ENCODE measurements at places on chromosomes 12 and 14.

DNA sequence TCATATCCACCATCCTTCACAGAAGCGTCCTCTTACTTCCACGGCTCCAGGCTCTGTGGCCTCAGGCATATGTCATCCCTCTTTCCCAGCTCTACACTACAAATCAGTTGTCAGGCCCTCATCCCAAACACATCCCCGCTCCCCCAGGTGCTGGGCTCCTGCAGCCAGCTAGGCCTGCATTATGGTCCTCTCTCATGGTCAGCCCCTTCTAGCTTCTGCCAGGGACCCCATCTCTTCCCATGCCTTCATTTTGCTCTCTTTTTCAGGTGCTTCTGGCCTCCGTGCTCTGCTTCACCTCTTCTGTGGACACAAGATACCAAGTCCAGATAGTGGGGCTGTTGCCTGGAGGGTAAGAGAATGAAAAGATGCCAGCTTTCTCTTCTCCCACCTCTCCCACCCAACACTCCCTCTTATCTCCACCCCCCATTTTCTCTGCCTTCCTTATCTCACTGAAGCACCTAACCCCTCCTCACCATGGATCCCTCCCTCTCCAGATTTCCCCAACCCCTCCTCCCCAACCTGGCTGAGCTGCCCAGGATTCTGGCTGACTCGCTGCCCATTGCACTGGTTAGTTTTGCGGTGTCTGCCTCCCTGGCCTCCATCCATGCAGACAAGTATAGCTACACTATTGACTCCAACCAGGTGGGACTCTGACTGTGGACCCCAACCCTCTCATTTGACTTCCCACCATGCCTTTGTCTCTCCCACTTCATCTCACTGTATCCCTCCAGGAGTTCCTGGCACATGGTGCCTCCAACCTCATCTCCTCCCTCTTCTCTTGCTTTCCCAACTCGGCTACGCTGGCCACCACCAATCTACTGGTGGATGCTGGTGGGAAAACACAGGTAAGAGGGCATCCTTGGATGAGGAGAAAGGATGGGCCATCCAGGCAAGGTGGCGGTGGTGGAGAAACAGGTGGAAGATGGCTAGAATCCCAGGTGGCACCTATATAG is 10.4 kb downstream of the B4GALNT1 start:
- DNase-seq, result no peak

DNA sequence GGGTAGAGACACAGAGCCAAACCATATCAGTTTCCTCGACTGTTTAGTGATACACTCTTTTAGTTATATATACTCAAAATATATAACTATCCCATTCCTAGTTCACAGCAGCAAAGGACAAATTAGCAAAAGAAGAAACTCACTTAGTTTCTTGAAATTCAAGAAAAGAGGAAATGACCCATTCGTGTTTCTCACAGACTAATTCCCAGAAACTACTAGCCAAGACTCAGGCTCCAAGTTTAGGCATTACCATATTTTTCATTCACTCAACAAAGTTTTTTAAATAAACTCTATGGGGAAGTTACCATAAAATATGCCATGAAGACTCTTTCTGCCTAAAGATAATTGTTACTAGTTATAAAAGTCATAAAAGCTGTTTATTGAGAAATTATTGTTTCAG is 152.3 kb upstream of the DAAM1 start:
- no peak for DNase-seq

DNA sequence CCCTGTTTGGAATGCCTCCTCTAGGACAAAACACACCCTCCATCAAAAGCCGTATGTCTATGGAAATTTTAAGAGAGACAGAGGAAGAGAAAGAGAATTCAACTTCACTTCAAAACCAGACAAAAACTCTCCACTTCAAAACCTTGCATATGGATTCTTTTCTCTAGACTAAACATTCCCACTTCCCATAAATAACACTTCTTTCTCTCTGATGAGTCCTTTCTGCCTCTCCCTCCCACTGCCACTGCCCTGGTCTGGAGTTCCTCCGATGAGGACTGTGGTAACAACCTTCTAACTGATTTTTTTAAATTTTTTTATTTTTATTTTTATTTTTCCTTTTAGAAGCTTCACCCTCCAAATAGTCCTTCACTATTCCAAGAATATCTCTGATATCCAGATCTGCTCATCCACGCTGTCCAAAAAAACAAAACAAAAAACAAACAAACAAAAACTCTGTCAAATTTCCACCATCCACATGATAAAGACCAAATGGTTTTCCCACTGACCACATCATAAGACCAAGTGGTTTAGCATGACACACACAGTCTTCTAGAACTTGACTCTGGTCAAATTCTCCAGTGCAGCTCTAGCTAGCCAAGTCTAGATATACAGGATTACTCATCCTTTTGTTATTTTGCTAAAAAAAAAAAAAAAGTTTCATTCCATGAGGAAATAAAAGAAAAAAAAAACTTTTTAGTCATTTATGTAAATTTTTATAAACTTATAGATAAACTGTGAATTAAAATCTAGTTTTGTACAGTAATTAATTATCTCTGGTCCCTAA is 256.0 kb downstream of the PPFIA2 start:
- DNase-seq, result no peak

GRCh38 chr14:89621009-89621421 is 204.0 kb upstream of the FOXN3 start:
- DNase-seq, result no peak

GRCh38 chr14:40218282-40218941 is 786.2 kb upstream of the FBXO33 start:
- no peak for DNase-seq

DNA sequence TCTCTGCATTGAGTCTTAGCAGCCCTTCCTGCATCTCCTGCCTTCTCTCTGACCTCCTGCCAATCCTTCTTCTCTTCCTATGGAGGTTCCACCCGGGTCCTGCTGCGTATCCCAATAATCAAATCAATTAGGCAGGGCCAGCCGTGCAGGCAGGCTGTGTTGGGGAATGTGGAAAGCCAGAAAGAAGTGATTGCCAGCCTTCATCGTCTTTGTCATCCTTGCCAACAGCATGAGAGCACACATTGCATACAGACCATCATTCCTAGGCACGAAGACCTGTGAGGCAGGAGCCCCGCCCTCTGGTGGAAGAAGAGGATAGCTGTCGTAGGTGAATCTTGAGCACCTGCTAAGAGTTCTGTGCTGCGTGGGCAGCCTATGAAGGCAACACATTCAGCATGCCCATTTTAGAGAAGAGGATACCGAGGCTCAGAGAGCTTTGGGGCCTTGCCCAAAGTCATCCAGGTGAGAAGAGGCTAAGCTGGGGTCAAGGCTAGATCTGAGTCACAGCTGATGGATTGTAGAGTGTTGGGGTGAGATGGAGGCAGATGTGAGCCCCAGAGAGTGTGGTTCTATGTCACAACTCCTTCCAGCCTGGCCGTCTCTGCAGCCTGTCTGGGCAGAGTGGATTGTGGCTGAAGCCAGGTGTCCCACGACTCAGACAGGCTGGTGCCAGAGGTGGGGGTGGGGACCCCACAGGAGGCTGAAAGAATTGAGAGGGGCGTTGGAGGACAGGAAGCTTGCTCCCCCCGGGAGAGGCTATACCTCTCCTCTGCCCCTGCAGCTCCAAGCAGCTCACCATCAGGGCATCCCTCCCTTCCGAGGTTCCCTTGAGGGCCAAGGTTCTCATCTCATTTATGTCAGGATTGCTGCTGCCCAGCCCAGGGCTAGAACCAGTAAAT is 12.7 kb downstream of the C14orf132 start:
- DNase-seq, result no peak

DNA sequence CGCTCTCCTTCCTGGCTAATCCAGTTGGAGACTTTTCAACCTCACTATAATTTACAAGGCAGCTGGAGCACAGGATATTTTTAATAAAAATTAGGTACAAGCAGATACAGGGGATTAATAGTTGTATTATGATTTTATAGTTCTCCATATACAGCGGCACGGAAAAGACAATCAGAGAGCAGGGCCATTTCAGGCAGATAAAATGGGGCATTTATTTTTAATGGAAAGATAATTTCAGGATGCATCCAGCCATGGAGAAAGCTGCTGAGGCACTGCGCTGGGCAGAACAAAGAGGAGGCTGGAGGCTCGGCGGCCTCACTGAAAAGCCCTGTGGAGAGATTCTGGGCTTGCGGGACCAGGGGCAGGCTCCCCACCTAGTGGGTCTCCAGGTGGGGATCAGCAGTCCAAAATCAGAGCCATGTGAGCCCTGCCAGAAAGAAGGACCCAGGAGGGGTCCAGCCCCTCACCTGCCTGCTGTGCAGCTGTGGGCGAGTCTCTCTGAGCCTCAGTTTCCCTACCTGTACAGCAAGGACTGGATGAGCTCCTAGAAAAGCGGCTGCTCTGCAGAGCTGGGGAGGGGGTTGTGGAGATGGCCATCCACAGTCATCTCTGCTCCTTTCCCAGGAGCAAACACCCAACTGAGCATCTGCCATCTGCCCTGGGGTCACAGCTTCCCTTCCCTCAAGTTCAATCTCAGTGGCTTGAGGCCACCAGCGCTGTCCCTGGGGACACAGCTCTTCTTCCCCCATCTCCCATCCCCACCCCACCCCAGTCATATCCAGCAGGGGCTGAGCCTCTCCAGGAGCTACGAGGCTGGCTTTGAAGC is 23.9 kb upstream of the C14orf180 start:
- no peak for DNase-seq

DNA sequence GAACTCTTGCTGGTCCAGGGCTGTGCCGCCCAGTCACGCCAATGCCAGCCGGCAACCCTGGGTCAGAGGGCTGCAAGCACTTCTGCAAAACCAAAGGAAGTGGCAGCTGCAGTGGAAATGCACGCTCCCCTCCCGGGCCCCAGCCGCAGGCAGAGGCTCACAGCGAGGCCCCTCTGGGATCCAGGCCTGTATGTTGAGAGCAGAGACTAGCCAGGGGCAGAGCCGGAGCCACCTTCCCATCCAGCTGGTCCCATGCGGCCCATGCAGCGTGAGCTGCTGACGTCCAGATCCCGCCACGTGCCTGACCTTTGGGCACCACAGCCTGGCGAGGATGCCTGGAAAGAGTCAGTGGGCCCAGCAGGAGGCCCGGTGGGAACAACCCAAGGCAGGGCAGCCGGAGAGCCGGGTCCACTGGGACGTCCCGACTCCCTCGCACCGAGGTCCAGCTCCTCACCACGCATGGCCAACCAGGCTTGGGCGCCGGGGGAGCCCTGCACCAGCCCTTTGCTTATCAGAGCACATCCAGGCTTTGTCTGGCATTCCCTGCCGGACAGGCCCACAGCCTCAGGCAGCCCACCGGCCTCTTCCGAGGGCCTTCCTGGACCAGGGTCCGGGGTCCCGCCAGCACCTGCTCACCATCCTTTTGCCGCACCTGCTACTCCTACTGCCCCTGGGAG is 4.3 kb downstream of the GPR132 start:
- DNase-seq, result no peak

DNA sequence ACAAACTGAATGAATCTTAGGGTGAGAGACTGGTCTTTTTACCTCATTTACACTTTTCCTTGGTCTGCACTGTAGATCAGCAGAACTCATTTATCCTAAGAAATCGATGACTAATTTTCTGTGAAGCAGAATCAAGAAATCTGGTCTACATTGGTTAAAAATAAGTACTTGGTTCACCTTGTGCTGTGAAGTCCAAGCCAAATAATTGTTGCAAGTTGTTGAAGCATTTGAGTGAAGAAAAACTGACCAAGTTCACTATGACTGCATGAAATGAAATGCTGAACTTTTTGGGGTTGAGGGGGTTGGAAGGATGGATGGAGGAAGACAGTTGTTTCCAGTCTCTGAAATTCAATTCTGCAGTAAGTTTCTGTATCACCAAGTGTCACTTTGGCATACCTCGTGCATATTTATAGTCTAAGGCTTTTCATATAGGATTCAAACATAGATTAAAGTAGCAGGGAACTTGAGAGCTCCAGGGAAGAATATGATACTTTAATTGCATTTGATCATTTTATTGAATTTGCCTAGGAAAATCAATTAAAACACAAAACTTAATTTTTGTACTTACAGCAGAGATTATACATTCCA is 75.0 kb downstream of the FAR2 start:
- DNase-seq, result no peak

DNA sequence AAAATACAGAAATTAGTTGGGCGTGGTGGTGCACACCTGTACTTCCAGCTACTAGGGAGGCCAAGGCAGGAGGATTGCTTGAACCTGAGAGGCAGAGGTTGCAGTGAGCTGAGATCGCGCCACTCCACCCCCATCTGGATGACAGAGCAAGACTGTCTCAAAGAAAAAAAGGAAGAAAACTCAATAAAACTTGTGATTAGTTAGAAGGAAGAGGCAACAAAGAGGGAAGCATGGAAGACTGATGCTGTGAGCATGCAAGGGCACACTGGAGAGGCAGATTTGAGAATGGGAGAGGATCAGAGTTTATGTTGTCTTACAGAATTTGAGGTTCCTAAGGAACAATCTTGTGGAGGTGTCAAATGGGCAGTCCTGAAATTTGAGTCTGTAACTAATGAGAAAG is 2.8 kb upstream of the ZC2HC1C start:
- no peak for DNase-seq

DNA sequence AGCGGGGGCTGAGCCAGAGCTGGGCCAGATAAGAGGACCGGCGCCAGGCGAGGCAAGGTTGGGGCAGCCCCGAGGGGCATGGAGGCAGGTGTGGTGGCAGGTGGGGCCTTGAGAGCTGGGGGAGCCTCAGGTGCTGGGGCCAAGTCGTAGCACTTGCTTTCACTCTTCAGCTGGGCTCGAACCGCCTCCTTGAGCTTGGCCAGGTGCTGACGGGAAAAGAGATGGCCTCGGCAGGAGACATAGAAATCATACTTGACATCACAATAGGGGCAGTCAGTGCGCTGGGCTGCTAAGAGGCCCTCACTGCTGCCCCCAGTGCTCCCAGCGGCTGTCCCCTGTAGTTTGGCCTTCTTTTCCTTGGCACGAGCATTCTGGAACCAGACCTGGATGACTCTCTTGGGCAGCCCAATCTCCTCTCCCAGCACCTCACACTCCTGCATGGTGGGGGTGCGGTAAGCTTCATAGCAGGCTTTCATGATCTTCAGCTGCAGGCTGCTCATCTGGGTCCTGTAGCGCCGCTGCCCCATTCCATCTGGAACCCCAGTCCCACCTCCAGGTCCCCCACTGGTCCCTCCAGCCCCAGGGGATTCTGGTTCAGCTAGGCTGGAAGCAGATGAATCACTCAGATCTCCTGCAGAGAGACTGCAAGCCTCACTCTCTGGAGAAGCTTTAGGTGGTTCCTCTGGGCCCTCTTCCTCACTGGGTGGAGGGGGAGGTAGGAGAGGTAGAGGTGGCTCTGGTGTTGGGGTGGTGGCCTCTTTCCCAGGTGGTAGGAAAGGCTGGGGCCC is 28.1 kb downstream of the ZFHX2 start:
- DNase-seq, result no peak

DNA sequence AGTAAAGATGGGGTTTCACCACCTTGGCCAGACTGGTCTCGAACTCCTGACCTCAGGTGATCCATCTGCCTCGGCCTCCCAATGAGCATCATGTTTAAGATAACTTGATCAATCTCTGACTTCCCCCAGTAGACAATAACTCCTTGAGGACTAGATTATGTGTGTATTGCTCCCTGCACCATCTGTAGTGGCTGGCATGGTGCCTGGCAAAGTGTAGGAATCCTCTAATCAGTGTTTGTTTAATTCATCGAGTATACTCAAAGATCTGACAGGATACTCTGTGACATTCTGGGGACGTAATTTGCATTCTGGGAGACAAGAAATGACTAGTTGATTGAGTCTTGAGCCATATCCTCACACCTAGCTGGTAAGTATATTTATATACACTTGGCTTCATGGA is 873.5 kb upstream of the TMEM132C start:
- no peak for DNase-seq

GRCh38 chr12:112413855-112414625 is 4.6 kb upstream of the RPL6 start:
- DNase-seq, result no peak
